RCC 7860 (cell line): ENCODE measurements at places on chromosomes 4 and X.
A peak's percentile ranks its signal among the peaks of the same experiment; 100 is the strongest.

GRCh38 chrX:82081027-82081426 lies 879.1 kb downstream of the SH3BGRL start:
- DNase-seq = no peak

DNA sequence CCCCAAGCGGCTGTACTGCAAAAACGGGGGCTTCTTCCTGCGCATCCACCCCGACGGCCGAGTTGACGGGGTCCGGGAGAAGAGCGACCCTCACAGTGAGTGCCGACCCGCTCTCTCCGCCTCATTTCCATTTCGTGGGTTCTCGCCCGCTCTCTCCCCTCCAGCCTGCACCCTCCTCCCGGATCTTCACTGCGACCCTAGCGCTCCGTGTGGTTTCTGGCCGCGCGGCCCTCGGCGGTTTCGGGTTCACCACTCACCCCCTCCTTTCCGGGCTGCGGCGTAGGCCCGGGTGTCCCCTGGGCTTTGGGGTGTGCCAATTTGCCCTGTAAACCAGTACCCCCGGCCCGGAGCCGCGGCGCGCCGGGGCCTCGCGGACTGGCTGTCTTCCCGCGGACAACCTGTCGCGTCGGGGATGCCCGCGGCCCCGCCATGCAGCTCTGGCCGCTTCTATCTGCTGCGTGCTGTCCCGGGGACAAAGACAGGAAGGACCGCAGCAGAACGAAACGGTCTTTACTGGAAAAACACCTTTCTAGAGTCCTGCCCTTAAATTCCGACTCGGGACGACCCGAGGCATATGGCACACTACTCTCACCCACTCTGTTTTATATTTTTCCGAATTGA lies 737 bp downstream of the FGF2 start:
- DNase-seq = peak; percentile 16

DNA sequence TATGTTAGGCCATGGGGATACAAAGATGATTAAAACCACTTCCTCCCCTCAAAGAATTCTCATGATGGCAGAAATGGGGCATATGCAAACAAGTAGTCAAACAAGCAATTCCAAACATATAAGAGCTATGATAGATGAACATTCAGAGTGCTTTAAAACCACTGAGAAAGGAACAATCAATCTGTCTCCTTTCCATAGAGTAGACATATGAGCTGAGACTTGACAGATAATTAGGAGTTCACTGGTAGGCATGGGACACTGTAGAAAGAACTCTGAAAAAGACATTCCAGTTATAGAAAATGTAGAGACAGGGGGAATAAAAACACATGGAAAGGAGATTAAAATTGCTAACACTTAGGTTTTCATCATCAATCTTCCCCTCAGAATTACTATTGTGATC lies 372.8 kb downstream of the KLHL4 start:
- DNase-seq = no peak

GRCh38 chrX:119759248-119759766 lies 919 bp downstream of the SOWAHD start:
- no peak for DNase-seq

- DNase-seq = peak; percentile 17
Observed at GRCh38 chrX:109886122-109886761, 116.7 kb upstream of the TMEM164 start.

GRCh38 chr4:36823199-36823967 lies 421.2 kb upstream of the NWD2 start:
- DNase-seq = no peak

- peak; percentile 78 for DNase-seq
Observed at GRCh38 chr4:12409507-12410190, 981.0 kb upstream of the HS3ST1 start.

GRCh38 chr4:24451870-24452269 lies 132.5 kb downstream of the DHX15 start:
- DNase-seq = no peak

DNA sequence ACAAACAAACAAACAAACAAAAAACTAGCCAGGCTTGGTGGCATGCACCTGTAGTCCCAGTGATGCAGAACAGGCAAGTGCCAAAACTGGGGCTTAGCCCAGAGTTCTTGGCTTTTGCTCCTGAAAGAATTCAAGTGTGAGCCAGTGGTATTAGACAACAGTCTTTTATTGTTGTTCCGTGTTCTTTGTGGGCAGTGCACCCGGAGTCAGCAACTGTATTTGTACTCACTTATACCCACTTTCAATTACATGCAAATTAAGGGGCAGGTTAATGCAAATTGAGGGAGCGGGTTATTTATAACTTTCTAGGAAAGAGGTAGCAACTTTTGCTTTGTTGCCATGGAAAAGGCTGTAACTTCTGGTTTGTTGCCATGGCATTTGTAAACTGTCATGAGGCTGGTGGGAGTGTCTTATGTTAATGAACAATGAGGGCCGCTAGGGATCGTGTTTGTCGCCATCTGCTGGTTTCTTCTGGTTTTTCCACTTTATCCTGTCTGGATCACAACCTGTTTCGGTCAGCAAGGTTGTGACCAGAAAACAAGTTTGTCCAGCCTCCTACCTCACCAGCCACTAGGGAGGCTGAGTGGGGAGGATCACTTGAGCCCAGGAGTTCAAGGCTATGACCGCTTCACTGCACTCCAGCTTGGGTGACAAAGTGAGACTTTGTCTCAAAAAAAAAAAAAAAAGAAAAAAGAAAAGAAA lies 88.8 kb upstream of the ESX1 start:
- peak; percentile 51 for DNase-seq

- DNase-seq = no peak
Observed at GRCh38 chr4:132530861-132531260, 618.2 kb upstream of the PCDH10 start.

DNA sequence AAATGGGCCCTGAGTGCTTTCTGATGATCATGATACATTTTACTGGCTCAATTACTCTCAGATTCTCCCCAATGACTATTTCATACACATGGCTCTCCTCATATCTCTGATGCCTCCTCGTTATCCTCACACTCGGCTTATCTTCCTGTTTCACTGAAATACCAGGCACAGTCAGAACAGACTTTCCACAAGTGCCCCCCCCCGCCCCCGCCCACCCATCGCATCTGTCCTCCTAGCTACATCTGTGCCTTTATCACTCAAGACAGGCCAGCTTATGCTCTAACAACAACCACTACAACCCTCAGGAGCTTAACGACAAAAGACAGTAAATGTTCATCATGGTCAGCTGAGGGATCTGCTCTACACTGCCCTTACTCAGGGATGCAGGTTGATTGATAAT lies 610.6 kb upstream of the DIPK2B start:
- DNase-seq = no peak

DNA sequence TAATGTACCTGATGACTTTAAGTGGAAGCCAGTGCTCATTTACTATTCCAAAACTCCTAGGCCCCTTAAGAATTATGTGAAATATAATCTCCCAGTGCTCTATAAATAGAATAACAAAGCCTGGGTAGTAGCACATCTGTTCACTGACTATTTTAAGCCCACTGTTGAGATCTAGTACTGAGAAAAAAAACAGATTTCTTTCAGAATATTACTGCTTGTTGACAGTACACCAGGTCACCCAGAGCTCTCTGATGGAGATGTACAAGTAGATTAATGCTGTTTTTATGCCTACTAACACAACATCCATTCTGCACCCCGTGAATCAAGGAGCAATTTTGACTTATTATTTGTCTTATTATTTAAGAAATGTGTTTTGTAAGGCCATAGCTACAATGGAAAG lies 75.7 kb downstream of the FAM47C start:
- no peak for DNase-seq

DNA sequence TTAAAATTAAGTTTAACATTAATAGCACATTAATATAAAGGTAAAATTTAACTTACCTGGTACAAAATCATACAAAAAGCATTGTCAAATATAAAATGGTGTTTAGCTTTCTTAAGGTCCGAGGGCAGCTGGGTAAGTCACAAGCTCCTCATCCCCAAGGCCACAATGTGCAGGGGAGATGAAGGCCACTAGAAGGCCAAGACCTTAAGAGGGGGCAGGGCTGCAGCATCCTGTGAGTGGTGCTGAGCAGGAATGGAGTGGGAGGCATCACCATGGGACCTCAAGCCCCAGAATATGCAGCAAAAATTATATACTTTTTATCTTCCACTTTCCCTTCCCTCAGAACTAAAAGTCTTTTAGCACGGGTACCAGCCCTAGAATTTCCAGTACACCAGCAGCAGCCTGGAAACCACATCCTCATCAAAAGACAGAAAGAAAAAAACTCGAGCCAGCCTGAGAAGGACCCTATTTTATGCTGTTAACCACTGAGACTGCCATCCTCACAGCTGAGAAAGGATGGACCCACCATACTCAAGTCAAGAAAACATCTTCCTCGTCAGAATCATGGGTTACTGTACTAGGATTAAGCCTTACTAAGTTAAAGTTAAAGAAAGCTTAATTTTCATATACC lies 13.0 kb upstream of the RHOXF2 start:
- no peak for DNase-seq

DNA sequence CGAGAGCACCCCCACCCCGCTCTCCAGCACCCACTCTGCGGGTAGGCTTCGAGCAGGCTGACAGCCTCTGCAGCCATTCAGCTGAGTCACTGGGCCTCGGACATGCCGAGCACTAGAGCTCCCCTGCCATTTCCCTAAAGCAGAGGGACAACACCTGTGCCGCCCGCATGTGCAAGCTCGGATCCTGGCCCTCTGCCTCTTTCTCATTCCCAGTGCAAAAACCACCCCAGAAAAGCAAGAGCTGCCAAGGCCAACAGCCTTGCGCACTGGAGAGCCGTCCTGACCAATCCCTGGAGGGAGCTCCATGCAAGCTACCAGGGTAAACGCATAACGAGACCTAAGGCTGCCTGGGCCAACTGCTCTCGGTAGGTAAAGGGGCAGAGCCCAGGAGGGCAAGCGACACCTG lies 5.3 kb downstream of the HCFC1 start:
- DNase-seq = no peak

DNA sequence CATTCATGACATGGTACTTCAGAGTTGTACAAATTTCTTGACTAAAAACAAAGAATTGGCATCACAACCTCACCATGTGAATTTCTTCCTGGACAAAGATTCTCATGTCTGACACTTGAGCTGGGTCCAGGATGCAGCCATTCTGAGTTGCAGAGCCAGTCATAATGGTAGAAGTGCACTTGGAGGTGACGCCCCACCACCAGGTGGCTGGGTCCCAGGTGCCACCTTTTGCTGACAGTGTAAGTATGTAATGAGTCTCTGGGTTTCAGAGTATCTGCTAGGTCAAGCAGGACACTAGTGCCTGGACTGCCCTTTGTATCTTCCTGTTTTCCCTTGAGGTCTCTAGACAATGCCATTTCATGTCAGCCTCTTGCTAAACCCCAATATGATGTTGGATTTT lies 36.6 kb upstream of the WDR1 start:
- DNase-seq = no peak

- DNase-seq = peak; percentile 51
Observed at GRCh38 chrX:41824551-41824950, 98.8 kb downstream of the CASK start.

GRCh38 chr4:71334465-71334882 lies 4.3 kb upstream of the SLC4A4 start:
- peak; percentile 49 for DNase-seq

GRCh38 chrX:80021621-80022020 lies 7.1 kb downstream of the TBX22 start:
- no peak for DNase-seq

- no peak for DNase-seq
Observed at GRCh38 chr4:99629962-99630554, 27.6 kb downstream of the C4orf54 start.

- no peak for DNase-seq
Observed at GRCh38 chrX:151901826-151902225, 10.9 kb upstream of the MAGEA4 start.

DNA sequence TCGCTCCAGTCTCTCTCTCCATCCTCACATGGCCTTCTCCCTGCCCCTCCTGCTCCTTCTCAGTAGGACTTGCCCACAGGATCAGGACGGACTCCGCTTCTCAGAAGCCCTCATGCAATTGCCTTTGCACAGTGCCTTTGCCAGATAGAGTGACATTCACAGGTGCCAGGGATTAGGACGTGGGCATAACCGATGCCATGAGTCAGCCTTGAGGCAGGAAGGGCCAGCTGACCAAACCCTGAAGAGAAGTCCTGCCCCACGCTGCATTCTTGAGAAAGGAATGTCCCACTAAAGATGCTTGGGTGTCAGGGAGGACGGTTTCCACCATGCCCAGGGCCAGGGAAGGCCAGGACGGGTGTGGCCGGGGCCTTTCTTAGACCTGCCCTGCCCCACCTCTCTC lies 6.6 kb upstream of the GRPEL1 start:
- DNase-seq = peak; percentile 45

DNA sequence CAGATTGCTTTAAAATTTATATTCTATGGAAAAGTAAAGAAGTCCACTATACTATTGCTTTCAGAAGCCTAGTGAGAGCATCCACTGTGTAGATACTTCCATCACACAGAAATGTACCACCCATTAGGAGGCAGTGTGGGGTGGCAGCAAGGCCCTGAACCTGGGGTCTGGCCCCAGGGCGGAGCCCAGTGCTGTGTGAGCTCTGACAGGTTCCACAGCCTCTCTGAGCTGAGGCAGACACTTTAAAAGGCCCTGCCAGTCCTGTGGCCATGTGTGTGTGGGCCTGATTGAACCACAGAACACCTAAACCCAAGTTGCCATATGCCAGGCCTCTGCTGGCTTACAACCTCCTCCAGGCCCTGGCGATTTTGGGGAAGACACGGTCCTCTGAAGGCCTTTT lies 49.2 kb downstream of the PHKA2 start:
- no peak for DNase-seq

GRCh38 chrX:109268340-109268739 lies 213.5 kb downstream of the GUCY2F start:
- no peak for DNase-seq

GRCh38 chr4:109211671-109212070 lies 90.8 kb downstream of the COL25A1 start:
- no peak for DNase-seq

DNA sequence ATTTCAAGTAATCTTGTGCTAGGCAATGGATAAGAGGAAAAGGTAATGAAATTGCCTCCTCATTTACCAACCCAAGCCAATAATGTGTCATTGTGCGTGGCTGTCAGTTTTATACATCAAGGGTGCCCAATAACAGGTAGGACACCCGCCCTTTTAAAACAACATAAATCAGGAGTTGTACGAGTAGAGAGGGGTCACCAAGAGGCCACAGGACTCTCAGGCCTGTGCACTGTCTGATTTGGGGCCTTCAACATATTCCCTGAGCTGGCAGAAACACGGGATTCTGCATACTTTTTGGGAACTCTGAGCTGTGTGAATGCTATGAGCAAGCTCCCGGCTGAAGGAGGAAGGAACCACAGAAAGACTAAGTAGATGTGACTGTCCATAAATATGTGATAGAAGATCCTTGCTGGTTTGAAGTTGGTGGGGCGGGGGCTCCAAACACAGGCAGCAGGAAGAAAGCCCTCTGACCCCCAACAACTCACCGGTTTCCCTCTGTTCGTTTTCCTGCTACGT lies 82.7 kb upstream of the MAML3 start:
- DNase-seq = no peak

DNA sequence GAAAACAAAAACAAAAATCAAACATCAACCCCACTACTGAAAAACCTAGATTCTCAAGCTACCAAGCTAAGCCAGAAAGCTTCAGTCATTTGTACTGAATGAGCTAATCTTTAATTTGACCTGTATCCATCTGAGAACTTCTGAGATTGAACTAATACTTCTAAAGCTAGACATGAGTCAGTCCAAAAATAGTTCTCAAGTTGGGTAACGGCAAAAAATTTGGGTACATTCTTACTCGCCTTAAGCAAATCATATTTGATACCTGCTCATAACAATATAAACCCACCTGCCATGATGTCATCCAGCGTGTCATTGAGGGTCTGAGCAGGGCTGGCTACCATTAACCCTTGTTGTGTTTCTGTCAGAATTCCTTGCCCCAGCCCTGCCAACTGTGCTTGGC lies 69.7 kb upstream of the COX18 start:
- DNase-seq = no peak

- DNase-seq = peak; percentile 45
Observed at GRCh38 chrX:150198776-150199175, 164.3 kb upstream of the MAMLD1 start.
